ENCODE measurements at places on chromosomes 16 and 17.

- no peak for DNase-seq
Observed at GRCh38 chr17:78108726-78109488, 19.6 kb downstream of the TMC6 start.

- no peak for DNase-seq
Observed at GRCh38 chr16:81681311-81681710, 97.8 kb upstream of the PLCG2 start.

DNA sequence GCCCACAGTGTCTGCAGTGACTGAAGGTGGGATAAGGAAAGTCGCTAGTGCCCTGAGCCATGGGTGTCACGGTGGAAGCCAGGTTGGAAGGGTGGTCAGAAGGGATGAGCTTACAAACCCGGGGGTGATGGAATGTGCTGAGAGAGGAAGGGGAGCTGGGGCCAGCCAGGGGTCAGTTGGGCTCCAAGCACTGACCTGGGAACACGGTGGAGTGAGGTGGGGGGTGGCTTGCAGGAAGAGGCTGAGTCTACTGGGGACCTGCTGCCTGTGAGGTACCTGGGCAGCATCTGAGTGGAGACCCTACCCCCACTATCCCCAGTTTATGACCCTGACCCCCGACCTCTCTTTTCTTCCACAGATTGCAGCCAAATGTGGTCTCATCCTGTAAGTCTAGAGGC lies 3.1 kb downstream of the TMEM92 start:
- DNase-seq = no peak

DNA sequence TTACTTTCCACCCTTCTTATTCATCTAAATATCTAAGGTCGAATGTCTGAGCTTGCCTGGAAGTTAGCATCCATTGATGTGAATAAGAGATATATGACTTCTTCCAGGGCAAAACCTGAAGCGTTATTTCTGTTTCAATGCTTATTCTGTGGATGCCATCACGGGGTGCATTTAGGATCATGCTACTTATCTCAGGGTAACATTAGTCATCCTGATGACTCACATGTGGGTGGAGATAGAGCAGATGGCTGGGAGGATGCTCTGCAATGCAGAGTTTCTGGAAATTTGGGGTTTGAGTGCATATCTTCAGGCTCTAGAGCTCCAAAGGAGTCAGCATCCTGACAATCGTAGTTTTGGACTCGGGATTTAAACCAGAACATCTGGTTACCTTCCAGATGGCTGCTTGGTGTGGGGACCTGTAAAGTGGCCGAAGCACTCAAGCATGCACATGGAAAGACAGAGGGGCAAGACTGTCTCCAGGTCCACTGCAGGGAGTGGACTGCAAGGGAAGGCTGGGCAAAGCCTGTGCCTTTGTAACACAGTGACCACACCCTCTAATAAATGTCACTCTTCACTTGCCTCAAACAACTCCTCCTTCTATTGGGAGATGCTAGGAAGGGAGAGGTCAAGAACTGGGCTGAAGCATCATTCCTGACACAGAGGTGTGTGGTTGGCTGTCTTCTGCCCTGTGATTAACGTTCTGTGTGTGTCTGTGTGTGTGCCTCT lies 175.2 kb upstream of the SALL1 start:
- DNase-seq = no peak

- DNase-seq = no peak
Observed at GRCh38 chr16:77991701-77992100, 30.6 kb upstream of the CLEC3A start.

DNA sequence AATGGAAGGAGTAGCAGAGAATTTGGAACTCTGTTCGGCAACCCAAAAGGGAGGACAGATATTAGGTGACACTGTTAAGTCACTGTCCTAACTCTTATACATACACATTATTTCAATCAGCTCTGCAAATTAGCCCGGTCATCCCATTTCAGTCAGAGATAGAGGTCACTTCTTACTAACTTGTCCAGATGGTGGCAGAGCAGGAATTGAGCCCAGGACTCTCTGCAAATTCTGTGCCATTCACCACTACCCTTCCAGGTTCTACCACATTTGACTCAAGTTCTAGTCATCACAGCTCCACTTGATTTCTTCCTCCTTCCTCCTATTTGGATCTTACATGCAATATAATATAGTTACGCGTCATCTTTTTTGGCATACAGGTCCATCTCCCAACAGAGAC lies 35.9 kb upstream of the NUDT7 start:
- DNase-seq = no peak

DNA sequence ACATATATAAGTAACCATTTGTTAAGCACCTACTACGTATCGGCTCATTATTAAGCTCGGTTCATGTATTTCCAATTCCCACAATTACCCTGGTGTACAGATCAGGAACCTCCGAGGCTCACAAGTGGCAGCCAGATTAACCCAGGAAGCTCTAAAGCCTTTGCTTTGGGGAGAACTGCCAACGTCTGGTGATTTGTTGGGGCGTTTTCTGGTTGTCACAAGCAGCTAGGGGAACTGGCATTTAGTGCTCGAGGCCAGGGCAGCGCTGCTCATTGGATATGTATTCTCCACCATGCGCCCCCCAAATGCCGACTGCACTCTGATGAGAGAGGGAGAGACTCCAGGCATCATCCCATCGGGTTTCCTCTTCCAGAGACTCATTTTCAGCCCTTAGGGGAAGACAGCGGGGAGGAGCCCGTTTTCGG lies 541 bp downstream of the ZNF18 start:
- DNase-seq = peak; percentile 26

DNA sequence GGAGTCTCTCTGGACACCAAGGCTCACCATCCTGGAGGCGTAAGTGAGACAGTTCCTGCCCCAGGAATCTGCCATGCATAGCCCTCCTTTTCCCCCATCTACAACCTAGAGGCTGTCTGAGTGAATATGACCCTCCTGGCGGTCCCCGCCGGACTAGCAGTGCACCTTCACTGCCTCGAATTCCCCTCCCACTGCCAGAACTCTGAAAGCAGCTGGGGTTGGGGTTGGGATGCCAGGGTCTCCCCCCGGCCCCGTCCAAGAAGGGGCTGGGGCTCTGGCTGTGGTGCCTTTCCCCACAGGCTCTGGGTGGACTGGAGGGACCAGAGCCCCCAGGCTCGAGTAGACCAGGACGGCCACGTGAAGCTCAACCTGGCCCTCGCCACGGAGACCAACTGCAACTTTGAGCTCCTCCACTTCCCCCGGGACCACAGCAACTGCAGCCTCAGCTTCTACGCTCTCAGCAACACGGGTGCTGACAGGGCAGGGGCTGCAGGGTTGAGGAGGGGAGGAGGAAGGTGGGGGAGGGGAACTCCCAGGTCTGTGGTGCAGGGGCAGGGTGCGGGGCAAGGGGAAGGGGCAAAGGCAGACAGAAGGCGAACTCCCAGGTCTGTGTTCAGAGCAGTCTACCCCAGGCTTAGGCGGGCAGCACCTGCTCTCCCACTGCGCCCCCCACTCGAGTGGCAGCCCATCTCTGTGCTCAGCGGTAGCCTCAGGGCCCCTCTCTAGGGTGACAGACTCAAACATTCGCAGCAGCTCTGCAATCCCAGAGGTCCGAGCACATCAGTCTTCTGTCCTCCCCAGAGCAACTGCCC lies 1.2 kb downstream of the ZACN start:
- DNase-seq = no peak

DNA sequence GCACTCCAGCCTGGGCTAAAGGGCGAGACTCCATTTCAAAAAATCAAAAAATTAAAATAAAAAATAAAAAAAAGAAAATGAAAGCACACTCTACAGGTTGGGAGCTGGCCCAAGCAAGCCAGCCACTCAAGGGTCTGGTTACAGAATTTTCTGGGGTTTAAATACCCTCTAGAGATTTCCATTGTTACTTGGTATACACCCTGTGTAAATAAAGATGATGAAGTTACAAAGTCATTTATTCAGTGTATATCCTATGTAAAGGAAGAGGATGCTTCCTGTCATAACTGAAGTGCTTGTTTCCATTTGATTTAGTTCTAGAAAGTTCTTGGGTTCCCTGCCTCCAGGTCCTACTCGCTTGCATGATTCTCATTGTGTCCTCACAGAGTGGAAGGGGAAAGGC lies 79.9 kb upstream of the C17orf78 start:
- DNase-seq = no peak

DNA sequence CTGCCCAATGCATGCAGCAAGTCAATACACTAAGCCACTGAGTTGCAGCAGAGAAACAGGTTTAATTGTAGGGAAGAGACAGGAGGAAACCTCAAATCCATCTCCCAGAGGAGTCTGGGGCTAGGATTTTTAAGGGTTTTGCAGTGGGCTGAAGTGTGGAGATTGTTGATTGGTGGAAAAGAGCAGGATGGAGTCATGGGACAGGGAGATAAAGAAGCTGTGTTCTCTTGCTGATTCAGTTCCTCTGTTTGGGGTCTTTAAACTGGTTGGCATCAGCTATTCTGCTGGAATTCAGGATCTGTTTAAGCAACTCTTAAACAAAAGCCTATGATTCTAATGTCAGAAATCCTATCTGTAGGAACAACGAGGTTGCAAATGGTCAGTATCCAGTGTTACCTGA lies 180.8 kb upstream of the CACNG3 start:
- no peak for DNase-seq

DNA sequence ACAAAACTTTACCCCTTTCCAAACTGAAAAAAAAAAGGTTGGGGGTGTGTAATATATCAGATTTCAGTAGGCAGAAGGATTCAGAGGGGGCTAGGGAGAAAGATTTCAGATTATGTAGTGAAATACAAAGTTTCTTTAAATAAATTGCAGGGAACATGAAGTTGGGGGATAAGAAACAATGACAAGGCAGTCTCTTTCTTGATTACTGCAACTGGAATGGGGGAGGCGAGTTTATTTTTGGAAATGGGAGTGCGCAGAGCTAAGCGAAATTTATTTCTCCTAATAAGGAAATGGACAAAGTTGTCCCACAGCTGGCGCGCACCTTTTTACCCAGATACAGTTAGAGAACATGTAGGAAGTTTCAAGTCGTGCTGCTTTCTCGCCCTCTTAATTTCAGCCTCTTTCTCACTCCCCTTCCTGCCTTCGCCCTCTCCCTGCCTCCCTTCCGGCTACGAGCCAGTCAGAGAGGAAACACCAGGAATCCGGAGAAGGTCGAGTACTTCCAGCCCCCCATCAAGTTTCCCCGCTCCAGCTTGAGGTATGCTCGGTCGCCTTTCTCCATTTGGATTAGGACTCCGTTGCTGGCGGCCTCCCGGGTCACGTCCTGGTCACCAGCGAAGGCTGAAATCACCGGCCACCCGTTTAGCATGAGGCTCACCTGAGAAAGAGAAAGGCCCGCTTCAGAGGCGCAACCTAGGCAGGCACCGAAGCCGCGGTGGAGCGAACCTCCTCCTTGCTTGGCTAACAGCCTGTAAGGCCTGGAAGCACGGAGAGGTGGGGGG lies 2.5 kb downstream of the CBLN1 start:
- no peak for DNase-seq

DNA sequence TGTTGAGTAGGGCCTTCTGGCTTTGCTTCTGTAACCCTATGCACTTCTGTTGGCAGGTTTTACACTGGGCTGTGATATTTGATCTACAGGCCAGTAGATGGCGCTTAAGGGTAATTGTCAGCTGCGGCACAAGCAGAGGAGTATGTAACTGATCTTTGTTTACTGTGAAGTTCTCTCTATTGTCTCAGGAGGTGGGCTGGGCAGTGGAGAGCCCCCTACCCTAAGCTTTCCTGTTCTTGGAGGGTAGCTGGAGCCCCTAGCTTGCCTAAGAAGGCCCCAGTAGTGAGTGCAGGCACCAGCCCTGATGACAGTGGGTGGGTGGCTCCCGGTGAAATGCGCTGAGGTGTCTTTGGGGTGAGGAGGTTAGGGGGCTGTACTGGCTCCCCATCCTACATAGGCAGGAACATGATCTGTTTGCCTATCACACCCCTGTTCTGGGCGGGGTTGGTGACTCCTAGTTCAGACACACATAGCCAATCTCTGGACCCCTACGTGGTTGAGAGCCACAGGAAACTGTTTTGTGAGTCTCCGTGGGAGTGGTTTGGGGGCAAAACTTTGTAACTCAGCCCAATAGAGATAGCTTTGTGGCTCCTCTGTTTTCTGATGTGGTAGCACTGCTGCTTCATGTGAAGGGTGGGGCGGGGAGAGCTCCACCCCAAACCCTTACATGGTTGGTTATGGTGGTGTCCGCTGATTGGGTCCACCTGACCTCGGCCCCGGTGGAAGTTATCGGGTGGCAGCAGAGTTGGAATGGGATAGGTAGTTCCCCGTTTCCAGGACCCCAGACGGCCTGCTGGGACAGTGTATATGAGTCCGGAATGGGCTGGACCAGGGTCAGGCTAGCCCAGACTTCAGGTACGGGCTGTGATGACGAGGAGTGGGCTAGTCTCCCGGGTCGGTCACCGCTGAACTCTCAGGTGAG lies 60.4 kb downstream of the SLFN11 start:
- peak; percentile 54 for DNase-seq

DNA sequence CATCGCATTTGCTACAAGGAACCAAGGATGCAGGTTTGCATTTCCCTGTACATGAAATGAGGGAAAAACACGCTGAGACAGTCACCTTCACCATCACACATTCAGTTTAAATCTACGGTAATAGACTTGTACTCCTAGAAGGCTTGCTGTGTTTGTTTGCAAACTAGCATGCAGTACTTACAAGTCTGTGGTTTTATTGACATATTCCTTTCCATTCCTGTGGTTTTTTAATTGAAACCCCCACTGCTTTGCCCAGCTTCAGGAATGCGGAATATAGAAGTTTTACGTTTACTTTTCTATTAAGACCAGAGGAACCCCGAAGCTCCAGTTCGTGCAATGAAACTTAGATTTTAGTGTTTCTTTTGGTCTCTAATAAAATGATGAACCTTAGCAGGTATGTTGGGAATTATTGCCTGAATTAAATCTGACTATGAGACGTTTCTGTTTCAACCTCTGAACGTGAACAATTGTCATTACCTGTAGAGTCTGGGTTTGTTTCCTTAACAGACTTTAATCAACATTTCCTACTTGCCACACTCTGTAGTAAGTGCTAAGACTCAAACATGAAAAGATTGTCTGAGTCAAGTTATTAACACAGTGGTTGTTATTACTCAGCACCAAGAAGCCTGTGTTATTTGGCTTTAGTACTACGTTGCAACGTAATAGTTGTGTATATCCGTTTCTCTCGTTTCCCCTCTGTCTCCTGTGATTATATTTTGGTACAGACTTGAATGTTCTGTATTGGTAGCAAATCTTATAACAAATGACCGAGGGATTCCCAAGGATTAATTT lies 793.3 kb upstream of the GOT2 start:
- no peak for DNase-seq

- no peak for DNase-seq
Observed at GRCh38 chr17:34909040-34909439, 52.2 kb downstream of the CCT6B start.

DNA sequence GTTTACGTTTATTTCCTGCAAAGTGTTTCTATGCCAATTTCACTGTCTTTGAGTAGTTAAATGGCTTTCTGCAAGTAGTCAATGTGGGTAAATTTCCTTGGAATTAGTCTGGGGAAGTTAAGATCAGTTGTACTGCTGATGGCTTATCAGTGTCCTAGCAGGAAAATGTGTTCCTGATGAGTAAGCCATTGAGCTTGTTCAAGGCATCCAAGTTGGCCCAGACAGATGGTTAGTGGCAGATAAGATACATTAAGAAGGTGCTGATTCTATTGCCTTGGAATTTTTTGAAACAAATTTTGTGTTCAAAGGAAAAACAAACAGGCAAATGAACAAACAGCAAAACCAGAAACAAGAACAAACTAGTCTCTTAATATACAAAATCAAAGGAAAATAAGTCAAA lies 258.4 kb downstream of the MAP2K6 start:
- DNase-seq = no peak
